ENCODE measurements at places on chromosomes 16 and 17.

DNA sequence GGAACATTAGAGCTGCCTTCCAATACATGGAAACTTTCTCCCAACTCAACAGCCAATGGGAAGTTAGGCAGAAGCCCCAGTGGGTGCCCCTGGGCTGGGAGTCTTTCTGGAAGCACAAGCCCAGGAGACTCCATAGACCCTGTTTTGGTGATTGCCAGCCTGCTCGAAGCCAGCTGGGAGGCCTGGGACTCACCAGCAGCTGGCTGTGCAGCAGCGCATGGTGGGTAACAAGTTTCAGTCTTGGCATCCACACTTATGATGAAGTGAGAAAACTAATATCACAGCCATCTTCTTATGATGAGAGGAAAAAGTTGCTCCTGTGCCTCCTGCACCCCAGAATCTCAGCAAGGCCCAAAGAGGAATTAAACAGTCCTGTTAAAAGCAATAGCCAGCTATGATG is 522.5 kb upstream of the CDH5 start:
- DNase-seq: no peak

- DNase-seq: no peak
These were observed 3.4 kb downstream of the ZNF688 start for GRCh38 chr16:30567991-30568638.

GRCh38 chr16:82730901-82731300 is 104.1 kb downstream of the CDH13 start:
- DNase-seq: no peak

DNA sequence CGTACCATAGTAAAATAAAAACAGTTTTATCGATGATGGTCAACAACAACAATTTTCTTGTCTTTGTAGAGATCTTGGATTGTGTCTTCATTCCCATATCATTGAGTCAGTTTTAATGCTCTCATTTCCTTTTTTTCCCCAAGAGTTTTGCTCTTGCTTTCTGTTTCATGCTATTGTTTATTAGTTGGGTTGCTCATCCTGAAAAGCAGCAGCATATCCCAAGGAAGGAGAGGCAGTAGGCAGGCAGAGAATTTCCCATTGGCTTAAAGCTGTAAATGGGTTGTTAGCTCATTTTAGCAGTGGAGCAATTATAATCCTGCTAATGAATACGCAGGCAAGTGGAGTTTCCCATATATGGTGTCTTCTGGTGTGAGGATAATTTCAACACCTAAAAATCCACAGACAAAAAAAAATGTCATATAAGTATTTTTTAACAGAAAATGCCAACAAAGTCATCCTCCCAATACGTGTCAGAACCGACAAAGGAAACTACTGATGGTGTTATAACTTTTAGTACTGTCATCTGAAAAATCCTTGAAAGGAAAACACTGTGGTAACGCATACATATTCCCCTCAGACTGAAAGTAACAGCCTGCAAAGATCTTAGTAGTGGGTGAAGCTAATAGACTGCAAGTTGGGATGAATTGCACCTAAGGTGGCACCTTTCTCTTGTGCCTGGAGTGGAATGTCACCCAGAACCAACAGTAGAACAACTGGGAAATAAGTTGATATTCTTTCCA is 218.3 kb downstream of the FTO start:
- no peak for DNase-seq

- DNase-seq: no peak
These were observed 491.9 kb upstream of the TOM1L1 start for GRCh38 chr17:54408731-54409130.

GRCh38 chr16:19307587-19308241 is 22.2 kb downstream of the CLEC19A start:
- no peak for DNase-seq

- no peak for DNase-seq
These were observed 118.1 kb downstream of the FTO start for GRCh38 chr16:53821957-53822625.

DNA sequence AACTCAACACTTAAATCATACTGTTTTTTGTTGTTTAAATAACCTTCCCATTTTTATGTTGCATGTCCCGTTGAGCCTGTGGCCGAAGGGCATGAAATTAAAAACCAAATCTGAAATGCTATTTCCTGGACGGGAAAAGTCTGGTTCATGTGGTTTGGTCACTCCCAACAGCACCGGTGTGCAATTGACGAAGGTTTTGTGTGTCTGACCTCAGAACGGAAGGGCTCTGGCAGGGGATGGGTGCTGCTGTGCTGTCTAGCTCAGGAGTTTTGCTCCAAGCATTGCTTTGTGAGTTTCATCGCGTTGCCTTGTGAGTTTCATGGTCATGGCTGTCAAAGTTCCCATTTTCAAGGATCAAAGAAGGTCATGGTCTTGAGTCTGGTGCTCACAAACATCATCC is 363.3 kb downstream of the XYLT1 start:
- DNase-seq: no peak

- DNase-seq: no peak
These were observed 393.6 kb downstream of the SOX9 start for GRCh38 chr17:72514321-72514861.

DNA sequence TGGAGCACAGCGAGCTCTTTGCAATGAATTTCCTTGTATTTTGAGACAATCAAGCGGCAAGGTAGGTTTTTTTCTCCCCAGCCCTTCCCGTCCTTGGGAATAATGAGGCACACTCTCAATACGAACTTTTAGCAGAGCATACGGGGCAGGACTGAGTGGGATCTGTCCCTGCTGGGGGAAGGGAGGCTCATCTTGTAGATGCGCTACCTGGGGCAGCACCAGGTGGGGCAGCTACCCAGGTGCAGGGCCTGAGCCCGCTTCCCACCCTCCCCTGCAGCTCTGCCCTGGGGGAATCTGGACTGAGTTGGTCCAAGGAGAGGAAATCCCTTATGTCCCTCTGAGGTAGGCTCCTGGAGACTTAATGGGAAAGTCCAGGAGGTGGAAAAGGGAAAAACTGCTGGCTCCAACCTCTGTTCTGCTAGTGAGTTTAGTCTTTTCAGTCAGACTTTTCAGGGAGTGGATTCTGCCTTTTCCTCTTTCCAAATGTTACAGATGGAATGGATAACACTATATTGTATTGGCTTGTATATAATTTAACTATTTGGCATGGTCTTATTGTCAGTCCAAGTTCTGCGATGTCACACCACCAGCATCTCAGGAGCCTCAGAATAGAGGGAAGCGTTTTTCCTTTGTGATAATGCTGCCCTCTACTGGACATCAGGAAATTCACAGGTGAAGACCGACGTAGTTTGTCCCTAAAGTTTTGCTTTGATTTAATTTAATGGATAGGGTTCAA is 9.6 kb upstream of the CES1 start:
- peak; percentile 48 for DNase-seq

- DNase-seq: no peak
These were observed 70.7 kb downstream of the COG7 start for GRCh38 chr16:23382279-23382678.

GRCh38 chr16:30004811-30005242 is 6.0 kb downstream of the DOC2A start:
- no peak for DNase-seq

- DNase-seq: no peak
These were observed 525 bp downstream of the CD2BP2 start for GRCh38 chr16:30354423-30355143.

GRCh38 chr17:75720656-75721462 is at the start of gene ITGB4:
ITGB4 (plus strand) TSS chr17:75721459; CDS start chr17:75724704, 3,245 bp downstream.
- DNase-seq: peak; percentile 50

- no peak for DNase-seq
These were observed 26.7 kb downstream of the ABCC3 start for GRCh38 chr17:50661348-50661747.

- DNase-seq: peak; percentile 81
These were observed 726 bp upstream of the SETD1A start for GRCh38 chr16:30956601-30957455.

- no peak for DNase-seq
These were observed 283.3 kb upstream of the FOXF1 start for GRCh38 chr16:86227041-86227440.

DNA sequence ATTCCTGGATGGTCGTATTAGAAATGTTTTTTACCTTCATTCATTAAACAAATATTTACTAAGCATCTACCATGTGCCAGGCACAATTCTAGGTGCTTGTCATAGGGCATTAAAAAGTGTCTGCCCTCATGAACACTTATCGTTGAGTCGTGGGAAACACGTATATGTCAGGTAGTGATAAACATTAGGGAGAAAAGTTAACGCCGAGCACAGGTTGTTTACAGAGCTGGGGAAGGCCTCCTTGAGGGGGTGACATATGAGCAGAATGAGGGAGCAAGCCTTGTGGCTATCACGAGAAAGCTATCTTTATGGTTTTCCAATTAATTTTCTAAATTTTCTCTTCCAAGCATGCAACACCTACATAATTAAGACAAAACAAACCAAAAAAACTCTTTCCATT is 985 bp upstream of the ZNF213 start:
- no peak for DNase-seq

DNA sequence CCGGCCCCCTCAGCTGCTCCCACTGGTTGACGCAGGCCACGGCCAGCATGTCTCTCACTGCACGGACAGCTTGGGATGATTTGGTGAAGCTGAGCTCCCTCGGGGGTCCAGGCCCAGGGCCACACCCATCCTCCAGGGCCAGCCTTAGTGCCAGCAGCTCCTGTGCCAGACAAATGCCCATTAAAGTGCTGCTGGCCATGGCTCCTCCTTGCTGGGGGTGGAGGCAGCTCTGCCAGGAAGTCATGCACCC is 2.5 kb downstream of the TRIM47 start:
- no peak for DNase-seq

- no peak for DNase-seq
These were observed 8.3 kb downstream of the GINS2 start for GRCh38 chr16:85680352-85680944.

DNA sequence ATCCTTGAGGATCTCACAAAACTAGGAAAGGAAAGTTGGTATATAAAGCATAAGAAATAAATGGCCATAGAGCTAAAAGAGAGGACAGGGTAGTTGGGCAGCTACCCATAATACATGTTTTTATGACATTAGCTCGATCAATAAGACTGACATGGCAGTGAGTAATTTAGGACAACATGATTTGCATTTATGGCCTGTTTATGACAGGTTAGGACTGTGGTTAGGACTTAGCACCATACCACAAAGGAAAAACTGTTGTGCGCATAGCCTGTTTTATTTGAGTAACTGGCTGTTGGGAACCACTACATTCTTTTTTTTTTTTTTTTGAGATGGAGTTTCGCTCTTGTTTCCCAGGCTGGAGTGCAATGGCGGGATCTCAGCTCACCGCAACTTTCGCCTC is 18.0 kb upstream of the TRIM37 start:
- no peak for DNase-seq

- no peak for DNase-seq
These were observed 9.1 kb downstream of the SHISA6 start for GRCh38 chr17:11250161-11250560.

GRCh38 chr16:24511174-24511573 is 28.2 kb upstream of the RBBP6 start:
- no peak for DNase-seq

DNA sequence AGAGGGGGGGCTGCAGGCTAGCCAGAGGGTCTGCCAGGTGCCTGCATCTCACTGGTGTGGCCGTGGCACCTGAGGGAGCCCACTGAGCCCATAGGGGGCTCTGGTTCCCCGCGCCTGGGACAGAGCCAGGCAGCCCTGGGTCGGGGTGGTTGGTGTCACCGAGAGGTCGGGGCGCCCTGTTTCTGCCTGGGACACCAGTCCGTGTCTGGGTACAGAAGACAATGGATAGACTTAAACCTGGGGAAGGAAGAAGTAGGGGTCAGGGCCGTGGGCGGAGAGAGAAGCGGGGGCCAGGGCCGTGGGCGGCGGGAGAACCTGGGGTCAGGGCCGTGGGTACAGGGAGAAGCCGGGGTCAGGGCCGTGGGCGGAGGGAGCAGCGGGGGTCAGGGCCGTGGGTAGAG is 3.0 kb downstream of the RFNG start:
- DNase-seq: no peak

DNA sequence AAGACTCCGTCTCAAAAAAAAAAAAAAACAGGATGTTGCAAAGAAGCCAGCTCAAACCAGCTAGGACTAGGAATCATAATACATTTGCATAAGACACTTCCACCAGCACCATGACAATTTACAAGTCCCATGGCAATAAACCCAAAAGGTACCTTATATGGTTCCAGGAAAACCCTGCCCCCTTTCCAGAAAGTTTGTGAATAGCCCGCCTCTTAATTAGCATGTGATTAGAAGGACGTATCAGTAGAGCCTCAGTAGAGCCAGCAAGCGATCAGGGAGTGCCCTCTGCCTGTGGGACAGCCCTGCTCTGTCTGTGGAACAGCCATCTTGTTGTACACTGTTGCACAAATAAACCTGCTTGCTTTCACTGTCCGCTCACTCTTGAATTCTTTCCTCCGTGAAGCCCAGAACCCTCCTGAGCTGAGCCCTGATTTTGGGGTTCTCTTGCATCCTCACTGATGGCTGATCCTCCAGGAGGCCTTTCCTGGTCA is 14.0 kb downstream of the NUPR1 start:
- no peak for DNase-seq

- peak; percentile 80 for DNase-seq
These were observed 36.6 kb downstream of the ARHGAP23 start for GRCh38 chr17:38464723-38465390.

DNA sequence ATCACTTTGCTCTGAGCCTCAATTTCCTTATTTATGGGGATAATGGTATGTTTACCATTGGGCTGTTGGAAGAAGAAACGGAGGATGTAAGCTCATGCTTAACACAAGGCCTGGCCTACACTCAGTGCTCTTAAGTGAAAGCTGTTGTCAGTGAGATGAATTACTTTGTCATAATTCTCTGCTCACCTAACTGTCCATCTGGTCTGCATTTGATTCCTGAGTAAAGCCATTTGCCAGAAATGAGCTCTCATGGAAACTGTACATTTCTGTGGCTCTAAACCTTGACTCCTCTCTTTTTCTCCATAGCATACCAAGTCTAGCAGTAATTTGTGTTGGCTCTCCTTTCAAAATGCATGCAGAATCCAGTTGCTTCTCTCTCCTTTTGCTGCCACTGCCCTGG is 445.7 kb downstream of the UTP18 start:
- no peak for DNase-seq

DNA sequence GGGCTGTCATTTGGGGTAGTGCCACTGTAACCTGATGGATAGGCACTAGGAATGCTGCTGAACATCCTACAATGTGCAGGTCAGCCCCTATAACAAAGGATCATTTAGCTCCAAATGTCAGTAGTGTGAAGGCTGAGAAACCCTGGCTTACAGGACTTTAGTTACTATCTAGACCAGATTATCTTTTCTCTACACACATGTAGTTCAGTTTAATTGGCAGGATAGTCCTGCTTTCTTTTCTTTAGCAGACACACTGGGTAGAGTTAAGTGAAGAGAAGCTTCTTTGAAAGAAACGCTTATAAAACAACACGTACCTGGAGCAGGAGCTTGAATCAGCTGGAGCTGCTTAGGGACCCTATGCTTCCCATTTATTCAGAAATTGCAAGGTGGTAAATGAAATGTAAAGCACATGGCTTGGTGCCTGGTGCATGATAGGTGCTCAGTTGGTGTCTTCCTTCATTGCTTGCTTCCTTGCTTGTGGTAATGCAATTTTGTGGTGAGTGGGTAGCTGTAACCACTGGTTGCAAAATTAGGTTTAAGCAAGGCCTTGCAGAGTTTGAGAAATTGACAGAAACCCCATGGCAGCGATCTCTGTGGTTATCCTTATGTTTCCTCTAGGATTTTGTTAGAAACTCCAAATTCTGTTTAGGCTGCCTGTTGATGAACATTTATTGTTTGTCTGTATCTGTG is 9.4 kb downstream of the METTL9 start:
- DNase-seq: no peak

All from 8988T (cell line).